ENCODE measurements at places on chromosomes 3 and 15. TPM values are rescaled to one million over a fixed set of nuclear protein-coding genes. Genes with fewer than 3 reads are reported as not detected.

The MYZAP gene
- 0.72 TPM for total RNA-seq

The TAGLN3 gene
- 6.4 TPM for total RNA-seq

DNA sequence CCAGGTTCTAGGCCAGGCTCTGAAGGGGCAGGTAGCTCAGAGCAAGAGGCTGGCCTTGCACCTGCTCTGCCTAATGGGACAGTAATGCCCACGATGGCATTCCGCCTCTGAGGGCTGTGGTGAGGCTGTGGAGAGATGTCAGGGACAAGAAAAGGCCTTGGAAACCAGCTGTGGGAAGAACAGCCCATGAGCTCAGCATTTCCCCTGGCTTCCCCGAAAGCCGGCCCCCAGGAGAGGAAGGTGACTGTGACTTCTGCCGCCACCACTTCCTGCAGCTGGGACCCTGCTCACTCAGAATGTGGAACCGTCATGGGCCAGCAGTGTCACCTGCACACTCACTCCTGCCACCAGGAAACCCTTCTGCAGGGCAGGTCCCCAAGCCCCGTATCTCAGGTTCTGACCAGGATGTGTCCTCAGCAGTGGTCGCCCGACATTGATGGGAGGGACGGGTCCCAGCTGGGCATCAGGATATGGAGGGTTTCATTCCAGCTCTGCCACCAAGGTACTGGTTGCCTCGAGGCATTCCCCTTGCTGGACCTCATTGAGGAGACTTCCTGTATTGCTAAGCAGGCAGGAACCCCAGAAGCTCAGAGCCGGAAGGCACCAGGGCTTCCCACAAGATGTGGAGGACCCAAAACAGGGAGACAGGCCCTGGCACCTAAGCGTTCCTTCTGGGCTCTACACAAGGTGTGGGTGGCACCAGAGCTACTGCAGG, 30.7 kb downstream of the SEMA7A start:
- H3K36me3 ChIP-seq = no peaks in the 10 kb centered on the region
- H3K27ac ChIP-seq = no peak overlapping the region
- peaks cover 5% of the 10 kb centered on the region for H3K4me1 ChIP-seq
- no peaks in the 10 kb centered on the region for H3K27me3 ChIP-seq

DNA sequence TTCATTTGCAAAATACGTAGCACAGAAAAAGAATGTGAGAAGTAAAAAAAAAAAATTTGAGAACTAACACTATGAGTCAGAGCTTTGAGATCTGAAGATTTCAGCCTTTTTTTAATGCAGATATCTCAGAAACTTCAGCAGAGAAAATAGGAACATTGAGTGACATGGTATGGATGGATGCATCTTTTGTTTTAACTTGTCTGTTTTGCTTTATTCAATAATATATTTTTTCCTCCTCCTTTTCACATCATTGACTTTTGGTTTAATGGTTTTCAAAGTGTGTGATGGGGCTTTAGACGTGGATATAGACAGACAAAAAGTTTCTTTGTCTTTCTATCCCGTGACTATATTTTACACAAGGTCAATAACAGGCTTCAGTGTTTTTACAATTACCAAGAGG, 426.7 kb upstream of the FRG2C start:
- DNase-seq = no peak
- H3K27me3 ChIP-seq = no peaks in the 10 kb centered on the region
- no peak overlapping the region for H3K4me3 ChIP-seq

DNA sequence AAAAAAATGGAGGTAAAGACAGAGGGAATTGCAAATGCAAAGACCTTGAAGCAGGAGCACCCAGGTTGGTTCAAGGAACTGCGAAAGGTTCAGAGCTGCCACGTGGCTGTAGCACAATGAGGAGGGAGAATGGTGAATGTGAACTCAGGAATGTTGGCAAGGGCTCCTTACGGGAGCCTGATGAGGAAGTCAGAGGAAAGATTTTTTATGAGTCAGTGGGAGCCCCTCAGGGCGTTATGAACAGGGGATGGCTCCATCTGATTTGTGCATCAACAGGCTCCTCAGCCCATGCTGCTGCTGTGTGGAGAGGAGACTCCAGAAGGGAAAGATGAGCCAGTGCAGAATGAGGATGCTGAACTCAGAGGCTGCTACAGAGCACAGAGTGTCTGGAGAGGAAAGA, 194.4 kb downstream of the ARRDC4 start:
- H3K27me3 ChIP-seq = no peaks in the 10 kb centered on the region
- H3K36me3 ChIP-seq = peaks cover 4% of the 10 kb centered on the region
- no peak overlapping the region for H3K27ac ChIP-seq
- no peak overlapping the region for H3K4me3 ChIP-seq
- DNase-seq = no peak
- H3K4me1 ChIP-seq = no peaks in the 10 kb centered on the region

DNA sequence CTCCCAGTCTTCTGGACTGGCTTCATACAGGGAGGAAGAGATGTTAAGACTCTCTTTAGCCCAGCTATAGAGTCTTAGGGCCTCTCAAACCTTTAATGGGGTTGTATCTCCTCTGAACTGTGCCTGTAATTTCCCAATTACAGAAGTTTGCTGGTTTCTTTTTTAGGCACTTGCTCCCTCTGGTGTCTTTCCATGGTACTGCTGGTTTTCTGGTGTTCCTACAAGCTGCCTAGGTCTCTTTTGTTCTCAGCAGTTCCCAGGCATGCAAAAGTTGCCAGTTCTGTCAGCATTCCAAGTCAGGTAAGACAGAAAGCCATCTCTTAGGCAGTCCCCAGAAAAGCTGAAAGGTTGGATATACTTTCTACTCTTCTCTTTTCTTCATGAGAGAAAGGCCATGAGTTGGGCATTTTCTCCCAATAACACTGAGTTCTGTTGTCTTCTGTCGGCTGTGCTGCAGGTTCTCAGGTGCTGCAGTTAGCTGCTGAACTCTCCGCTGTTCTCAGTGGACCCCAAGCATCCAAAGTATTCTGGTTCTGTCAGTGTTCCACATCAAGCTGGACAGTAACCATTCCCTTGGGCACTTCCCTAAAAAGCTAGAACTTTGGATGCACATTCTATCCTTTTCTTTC, 54.4 kb upstream of the EHHADH start:
- H3K27me3 ChIP-seq = no peaks in the 10 kb centered on the region
- peaks cover 12% of the 10 kb centered on the region for H3K36me3 ChIP-seq
- H3K27ac ChIP-seq = no peak overlapping the region
- H3K4me3 ChIP-seq = no peak overlapping the region

- no peak overlapping the region for H3K27ac ChIP-seq
- H3K36me3 ChIP-seq = no peaks in the 10 kb centered on the region
- peaks cover 4% of the 10 kb centered on the region for H3K4me1 ChIP-seq
- no peaks in the 10 kb centered on the region for H3K27me3 ChIP-seq
- no peak for DNase-seq
Observed at GRCh38 chr3:195441051-195441450, 1.8 kb downstream of the ACAP2 start.

DNA sequence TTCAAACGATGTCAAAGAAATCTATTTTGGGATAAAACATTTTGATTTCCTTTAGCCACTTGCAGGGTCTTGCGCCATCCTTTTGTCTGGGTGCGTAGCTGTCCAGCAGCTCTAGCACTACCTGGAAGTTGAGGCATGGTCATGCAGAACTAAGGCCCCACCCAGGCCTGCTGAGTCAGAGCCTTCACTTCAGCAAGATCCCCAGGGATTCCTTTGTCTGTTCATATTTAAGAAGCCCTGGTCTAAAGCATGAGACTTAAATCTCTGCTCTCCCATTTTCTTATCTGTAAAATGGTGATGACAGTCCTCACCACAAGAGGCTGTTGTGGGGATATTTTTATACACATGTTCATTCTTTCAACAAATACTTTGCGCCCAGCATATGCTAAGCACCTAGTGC, 99.0 kb upstream of the CTDSPL start:
- no peaks in the 10 kb centered on the region for H3K27me3 ChIP-seq
- H3K4me3 ChIP-seq = no peak overlapping the region
- no peak for DNase-seq
- H3K4me1 ChIP-seq = no peaks in the 10 kb centered on the region
- H3K27ac ChIP-seq = no peak overlapping the region

DNA sequence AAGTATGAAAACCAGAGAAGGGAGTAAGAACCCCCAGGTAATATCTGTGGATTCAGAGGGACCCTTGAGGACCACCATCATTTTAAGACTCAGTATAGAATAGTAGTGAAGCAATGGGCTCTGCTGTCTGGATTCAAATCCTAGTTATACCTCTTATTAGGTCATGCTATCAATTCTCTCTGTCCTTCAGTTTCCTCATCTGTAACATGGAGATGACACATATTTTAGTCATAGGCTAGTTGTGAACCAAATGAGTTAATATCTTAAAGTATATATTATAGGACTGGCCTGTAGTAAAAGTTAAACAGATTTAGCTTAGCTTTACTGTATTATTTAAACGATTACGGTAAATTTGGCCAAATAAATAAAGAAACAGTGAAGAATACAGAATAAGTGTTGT, 177.3 kb upstream of the GOLIM4 start:
- H3K36me3 ChIP-seq = no peaks in the 10 kb centered on the region
- H3K27ac ChIP-seq = no peak overlapping the region
- peaks cover 10% of the 10 kb centered on the region for H3K4me1 ChIP-seq
- H3K27me3 ChIP-seq = no peaks in the 10 kb centered on the region

DNA sequence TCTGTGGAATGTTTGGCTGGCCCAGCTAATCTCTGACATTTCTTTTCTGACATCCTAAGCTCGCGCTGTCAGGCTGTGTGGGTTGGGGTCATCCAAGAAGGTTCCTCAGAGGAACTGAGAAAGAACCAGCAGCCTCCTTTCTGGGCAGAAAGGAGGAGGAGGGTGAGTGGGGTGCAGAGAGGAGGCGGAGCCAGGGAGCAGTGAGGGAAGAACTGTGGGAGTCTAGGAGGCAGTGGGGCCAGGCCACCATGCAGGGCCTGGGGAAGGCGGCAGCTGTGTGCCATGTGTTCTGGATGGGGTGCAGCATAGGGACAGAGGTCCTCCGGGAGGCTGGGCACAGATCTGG, 5.3 kb downstream of the SEMA7A start:
- no peak overlapping the region for H3K4me3 ChIP-seq
- H3K27me3 ChIP-seq = no peaks in the 10 kb centered on the region
- no peaks in the 10 kb centered on the region for H3K36me3 ChIP-seq
- peaks cover 3% of the 10 kb centered on the region for H3K4me1 ChIP-seq

GRCh38 chr3:4983739-4984510, 4.7 kb downstream of the BHLHE40 start:
- H3K4me3 ChIP-seq = no peak overlapping the region
- peaks cover 6% of the 10 kb centered on the region for H3K4me1 ChIP-seq
- no peak for DNase-seq
- no peaks in the 10 kb centered on the region for H3K27me3 ChIP-seq

GRCh38 chr3:61740494-61740893, 179.1 kb downstream of the PTPRG start:
- H3K27me3 ChIP-seq = no peaks in the 10 kb centered on the region
- H3K36me3 ChIP-seq = peaks cover 11% of the 10 kb centered on the region
- DNase-seq = no peak
- no peak overlapping the region for H3K27ac ChIP-seq
- H3K4me3 ChIP-seq = no peak overlapping the region
- H3K4me1 ChIP-seq = peaks cover 6% of the 10 kb centered on the region

DNA sequence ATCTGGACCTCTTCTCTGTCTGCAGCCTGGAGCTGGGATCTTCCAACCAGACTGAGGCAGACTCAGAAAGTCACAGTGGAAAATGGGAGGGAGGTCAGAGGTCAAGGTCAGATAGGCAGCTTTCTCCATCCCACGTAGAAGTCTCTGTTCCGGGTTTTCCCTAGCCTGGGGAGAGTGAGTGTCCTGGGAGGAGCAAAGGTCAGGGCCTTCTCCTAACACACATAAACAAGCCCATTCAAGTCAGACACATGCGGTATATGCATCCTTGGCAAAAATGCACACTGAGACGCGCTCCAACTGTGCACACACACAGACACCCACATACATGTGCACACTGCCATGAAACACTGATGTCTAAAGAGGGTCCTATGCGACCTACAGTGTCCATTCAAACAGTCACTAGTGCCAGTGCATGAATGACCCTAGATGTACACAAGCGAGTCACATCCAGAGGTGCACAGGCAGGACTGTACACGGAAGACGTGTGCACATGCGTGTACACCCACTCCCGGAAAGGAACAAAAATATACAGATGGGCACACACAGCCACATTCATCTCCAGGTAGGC, 681 bp downstream of the TWF2 start:
- H3K4me3 ChIP-seq = peak overlapping the region; percentile 91
- no peaks in the 10 kb centered on the region for H3K27me3 ChIP-seq
- no peak for DNase-seq
- no peaks in the 10 kb centered on the region for H3K36me3 ChIP-seq
- no peak overlapping the region for H3K27ac ChIP-seq
- H3K4me1 ChIP-seq = peaks cover 15% of the 10 kb centered on the region

- no peak overlapping the region for H3K27ac ChIP-seq
- H3K36me3 ChIP-seq = no peaks in the 10 kb centered on the region
- no peaks in the 10 kb centered on the region for H3K4me1 ChIP-seq
- H3K4me3 ChIP-seq = no peak overlapping the region
- H3K27me3 ChIP-seq = no peaks in the 10 kb centered on the region
- DNase-seq = peak; percentile 84
Observed at GRCh38 chr3:134601539-134602439, 49.0 kb downstream of the KY start.

DNA sequence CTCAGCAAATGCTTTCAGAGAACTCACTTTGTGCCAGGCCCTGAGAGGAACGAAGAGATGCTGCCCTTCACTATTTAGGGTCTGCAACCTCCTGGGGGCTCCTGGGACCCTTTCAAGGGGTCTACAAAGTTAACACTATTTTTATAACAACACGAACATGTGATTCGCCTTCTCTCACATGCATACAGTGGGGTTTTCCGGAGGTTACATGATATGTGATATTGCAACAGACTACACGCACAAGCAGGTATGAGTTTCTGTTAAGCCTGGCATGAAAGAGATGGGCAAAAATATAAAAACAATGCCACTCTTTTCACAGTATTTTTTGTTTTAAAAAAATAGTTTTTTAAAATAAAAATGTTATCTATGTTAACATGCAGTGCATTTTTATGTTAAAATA, 10.3 kb downstream of the STARD5 start:
- DNase-seq = no peak
- H3K36me3 ChIP-seq = peaks cover 34% of the 10 kb centered on the region
- H3K27me3 ChIP-seq = no peaks in the 10 kb centered on the region
- no peak overlapping the region for H3K27ac ChIP-seq
- no peaks in the 10 kb centered on the region for H3K4me1 ChIP-seq
- H3K4me3 ChIP-seq = no peak overlapping the region

- no peak overlapping the region for H3K27ac ChIP-seq
- no peak overlapping the region for H3K4me3 ChIP-seq
- peaks cover 68% of the 10 kb centered on the region for H3K36me3 ChIP-seq
- H3K4me1 ChIP-seq = no peaks in the 10 kb centered on the region
Observed at GRCh38 chr3:177039490-177040274, 157.6 kb downstream of the TBL1XR1 start.

DNA sequence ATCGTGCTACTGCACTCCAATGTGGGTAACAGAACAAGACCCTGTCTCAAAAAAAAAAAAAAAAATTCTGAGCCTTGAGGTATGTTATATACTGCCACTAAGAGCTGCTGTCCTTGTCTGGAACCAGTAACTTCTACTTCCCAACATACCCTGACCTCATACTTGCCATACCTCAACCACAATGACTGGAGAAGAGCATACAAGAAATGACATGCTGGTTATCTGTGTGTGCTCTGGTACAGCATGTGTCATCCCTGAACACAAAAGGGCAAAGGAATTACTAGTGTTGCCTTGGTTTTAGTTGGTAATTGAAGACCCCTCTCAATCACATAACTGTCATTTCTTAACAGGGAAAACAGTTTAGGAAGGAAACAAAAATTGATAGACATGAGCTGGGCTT, 54.5 kb downstream of the MRPS25 start:
- peaks cover 16% of the 10 kb centered on the region for H3K36me3 ChIP-seq
- no peaks in the 10 kb centered on the region for H3K4me1 ChIP-seq

Data from H9 (cell line).